ENCODE measurements at places on chromosomes 1 and 21.

DNA sequence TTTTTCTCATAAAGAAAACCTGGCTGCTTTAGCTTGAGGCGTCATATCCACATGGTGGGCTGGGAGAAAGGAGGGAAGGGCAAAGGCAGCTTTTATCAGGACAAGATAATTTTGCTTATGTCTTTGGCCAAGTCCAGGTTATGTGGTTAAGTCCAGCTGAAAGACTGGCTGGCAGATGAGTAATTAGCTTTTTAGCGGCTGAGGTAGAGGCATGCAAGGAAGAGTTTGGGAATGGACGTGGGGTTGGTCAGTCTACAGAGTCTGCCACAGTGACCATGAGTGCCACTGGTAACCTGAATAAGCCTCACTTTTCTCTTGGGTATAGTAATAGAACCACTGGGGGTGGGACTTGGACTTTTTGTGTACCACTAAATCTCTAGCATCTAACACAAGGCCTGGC lies 39.8 kb downstream of the NEK7 start:
- DNase-seq, result no peak

GRCh38 chr1:7333094-7333493 lies 438.0 kb upstream of the VAMP3 start:
- DNase-seq, result no peak

DNA sequence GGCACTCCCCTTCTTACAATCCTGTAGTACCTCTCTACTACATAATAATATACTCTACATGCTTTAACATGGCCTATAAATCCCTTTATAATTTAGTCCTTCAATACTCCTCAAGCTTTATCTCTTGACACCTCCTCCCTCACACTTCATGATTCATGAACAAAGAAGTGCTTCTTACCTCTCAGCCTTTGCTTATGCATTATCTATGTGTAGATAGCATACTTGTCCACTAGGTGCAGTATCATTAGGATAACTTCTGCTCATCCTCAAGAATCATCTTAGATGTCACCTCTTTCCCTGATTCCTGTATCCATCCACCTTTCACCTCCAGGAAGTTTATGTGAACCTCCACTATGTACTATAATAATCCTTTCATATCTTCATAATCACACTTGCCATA lies 74.4 kb downstream of the COL24A1 start:
- DNase-seq, result no peak

DNA sequence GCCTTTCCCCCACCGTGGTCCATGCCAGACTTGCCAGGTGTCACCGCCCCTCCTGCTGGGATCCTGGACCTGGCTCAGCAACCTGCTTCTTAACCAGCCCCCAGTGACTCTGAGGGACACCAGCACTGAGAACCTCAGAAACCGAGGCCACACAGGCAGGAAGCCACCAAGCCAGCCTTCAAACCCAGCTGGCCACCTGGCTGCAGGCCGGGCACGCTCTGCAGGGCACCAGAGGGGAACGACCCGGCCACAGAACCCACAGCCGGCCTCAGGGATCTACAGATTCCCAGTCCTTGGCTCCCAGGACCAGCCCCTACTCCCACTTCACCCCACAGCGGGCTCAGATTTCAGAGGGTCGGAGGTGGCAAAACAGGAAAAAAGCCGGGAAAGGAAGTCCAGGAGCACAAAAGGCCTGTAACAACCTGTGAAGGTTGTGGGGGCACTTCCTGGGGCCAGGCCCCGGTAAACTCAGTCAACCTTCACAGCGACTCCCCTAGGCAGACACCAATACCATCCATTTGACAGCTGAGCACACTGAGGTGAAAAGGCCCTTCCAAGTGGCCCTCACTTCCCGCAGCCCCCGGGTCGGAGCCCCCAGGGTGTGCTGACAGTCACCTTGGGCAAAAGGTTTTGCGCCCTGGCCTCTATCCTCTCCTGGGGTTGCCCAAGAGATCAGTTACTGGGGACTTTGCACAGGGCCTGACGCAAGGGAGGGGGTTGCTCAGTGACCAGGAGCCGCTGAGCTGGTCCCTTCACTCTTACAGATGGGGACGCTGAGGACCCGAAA lies 14.1 kb downstream of the RUNX3 start:
- DNase-seq, result no peak

DNA sequence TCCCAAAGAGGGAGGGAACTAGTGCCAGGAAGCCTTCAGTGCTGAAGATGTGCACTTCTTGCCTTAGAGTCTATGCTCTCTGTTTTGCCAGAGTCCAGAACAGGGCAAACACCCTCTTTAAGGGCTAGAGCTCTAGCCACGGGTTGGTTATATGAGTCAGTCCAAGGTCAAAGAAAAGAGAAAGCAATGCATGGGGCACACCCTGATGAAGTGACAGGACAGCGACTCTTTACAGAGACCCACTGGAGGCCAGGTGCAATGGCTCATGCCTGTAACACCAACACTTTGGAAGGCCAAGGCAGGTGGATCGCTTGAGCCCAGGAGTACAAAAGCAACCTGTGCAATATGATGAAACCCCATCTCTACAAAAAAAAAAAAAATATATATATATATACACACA lies 86.1 kb downstream of the TGFBR3 start:
- DNase-seq, result no peak

GRCh38 chr1:18166341-18166740 lies 58.7 kb downstream of the IGSF21 start:
- DNase-seq, result no peak

DNA sequence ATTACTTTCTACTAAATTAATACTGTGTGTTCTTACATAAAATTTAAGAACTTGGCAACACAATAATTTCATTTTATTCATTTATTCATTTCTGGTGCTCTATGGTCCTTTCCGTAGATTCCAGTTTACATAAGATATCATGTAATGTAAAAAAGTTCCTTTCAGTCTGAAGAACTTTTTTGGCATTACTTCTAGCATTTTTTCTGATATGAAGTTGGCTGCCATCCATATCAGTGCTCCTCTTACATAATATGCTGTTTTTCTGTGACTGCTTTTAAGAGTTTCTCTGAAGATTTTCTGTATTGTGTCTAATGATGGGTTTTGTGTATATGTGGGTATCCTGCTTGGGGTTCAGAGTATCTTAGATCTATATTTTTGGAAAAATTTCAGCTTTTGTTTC lies 34.8 kb downstream of the LIN9 start:
- no peak for DNase-seq

DNA sequence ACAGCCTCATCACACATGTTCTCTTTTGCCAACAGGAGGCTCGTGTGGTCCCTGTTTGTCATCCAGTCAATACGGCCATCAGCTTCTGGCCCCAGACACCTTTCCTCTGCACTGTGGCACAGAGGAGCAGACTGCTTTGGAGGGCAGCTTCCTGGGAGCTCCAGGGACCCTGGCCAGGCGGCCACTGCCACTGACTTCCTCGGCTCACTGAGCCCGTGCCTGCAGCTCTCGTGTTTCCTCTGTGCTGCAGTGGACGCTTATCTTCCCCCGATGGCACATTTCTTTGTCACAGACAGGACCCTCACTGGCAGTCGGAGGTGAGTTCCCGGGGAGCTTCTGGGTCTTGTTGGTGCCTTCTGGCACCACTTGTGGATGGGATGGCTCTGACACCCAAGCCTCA lies 67.0 kb upstream of the DIRAS3 start:
- DNase-seq, result no peak

DNA sequence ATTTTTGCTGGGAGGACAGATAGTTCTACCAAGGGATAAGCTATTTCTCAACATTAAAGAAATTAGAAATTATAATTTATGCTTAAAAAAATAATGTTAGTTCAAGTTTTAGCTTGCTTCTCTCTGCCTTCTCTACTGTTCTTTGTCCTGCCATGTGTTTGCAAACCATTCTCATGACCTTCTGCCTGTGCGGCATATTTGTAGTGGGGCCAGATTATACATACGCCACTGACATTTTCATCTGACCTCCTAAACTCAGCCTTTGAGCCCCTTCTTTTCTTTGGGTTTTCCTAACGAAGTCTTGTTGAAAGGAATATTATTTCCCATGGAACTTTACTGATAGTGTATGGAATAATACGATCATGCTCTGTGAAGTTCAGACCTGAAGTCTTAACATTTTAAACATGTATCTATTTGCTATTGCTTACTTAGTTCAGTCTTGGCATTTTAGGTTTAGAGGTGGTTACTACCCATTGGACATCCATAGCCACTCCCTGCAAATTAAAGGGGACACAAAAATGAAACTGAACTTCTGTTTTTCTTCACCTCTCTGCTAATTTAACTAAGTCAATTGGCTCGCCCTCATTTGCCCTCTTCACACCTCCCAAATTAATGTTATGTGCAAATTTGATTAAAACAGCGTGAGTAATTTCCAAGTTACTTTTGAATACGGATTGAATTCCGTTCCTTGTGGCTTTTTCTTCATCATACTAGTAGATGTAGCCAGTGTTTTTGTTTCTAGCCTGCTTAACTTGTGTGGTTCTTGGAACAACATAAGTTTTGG lies 15.6 kb downstream of the LRRC8D start:
- no peak for DNase-seq

DNA sequence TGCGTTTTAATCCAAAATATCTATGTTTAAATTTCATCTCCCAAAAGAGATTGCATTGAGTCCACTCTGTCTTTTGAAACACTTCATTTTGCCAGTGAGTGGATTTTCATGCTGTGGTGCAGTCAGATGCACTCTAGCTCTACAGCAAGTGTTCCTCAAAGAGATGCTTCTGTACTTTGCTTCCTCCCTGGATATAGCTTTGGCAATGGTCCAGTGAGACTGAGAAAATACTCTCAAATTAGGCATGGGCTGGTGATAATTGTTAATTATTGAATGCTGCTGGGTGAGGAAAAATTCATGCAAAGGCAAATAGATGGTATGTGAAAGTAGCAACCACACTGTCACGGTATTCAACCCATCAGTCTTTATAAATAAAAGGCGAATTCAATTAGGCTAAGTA lies 396.9 kb downstream of the ADGRL2 start:
- no peak for DNase-seq

GRCh38 chr1:26703478-26703877 lies 7.7 kb downstream of the ARID1A start:
- DNase-seq, result no peak

GRCh38 chr1:20508411-20508771 lies 440 bp upstream of the MUL1 start:
- DNase-seq, result no peak

DNA sequence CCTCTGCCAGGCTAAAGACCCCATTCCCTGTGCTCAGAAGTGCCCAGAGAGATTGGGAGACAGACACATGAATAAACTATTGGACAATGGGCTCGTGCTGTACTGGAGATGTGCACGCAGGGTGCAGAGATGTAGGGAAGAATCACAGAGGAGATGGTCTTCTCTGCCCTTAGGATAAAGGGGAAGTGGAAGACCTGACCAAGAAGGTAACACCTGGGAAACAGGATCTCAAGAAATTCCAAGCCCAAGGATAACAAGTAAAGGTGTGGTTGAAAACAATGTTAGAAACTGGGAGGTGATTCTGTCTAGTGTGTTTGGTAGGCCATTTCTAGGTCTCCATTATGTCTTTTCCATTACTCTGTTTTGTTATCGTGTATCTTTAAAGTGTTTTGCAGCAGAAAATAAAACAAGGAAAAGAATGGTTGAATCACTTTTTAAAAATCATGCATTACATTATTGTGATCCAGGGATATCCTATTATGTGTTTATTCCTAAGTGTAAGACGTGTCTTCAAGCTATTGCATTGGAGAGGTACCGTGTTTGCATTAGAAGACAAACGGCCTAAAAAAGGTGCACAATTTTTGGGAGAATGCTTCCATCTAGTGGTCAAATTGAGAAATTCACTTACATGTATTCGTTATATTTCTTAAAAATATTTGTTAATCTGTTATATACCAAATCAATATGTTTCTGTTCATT lies 40.8 kb upstream of the KCTD3 start:
- no peak for DNase-seq

DNA sequence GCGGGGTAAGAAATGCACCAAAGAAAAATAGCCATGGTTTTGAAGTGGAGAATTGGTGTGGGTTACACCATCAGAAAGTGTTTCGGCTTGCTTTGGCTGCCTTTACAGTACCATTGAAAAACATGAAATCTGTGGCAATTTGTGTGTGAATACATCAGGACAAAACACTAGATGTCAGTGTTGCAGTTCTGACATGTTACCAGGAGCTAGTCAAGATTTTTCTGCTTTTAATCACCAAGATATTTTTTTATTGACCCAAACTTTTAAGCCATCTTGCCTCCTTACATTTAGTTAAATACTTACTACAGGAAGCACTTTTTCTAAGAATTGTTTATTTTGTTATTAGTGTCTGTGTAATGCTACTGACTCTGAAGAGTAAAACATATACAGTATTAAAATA lies 14.3 kb downstream of the RRP15 start:
- DNase-seq, result peak; percentile 35

- peak; percentile 77 for DNase-seq
These were observed 7.2 kb upstream of the C8B start for GRCh38 chr1:56972976-56973375.

- DNase-seq, result no peak
These were observed 9.7 kb downstream of the PLA2G2F start for GRCh38 chr1:20148571-20149500.

DNA sequence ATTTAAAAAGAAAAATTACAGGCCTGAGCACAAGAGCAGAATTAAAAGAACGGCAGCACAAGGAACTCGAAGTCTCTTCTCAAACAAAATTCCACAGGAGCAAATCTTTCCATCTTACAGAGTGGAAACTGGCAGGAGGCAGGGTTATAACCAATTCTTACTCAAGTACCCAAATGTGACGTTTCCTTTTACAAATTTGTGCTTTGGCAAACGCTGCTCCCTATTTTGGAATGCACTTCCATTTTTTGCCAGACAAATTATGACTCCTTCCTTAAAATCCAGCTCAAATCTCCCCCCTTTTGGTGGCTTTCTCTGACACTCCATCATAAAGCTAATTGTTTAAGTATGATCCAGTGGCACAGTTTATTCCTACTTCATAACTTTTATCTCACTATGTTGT lies 7.8 kb downstream of the ERI3 start:
- DNase-seq, result no peak

DNA sequence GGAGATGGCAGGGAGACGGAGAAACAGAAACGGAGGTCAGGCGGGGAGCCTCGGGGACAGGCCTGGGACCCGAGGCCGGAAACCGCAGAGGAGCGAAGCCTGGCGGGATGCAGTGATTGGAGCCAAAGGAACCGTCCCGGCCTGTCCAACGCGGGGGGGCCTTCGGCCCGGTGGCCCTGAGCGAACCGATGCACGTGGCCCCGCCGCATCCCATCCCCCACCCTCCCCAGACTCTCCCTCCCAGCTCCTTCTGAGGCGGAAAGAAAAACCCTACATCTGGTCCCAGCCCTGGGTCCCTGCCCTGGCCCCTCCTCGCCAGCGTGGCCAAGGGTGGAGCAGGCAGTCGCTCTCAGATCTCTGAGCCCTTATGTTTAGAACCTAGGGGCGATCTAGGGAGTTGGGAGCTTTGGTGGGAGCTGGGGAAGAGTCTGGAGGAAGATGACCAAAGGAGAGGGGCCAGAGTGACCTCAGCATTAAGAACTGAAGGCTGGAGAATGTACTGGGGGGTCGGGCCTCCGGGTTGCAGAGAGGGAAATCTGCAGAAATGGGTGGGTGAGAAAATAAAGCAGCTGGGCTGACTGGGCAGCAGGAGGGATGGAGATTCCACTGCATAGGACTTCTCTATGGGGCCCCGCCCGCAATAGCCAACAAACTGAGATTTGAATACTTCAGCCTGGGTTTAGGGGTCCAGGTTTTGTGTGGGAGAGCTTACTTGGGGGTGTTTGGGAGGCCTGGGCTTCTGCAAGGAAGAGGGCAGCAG lies 1.5 kb upstream of the CRABP2 start:
- DNase-seq, result no peak

Measured in fibroblast of skin of left quadriceps (primary cell).